BE2C (cell line): ENCODE measurements at places on chromosomes 16 and 17.

DNA sequence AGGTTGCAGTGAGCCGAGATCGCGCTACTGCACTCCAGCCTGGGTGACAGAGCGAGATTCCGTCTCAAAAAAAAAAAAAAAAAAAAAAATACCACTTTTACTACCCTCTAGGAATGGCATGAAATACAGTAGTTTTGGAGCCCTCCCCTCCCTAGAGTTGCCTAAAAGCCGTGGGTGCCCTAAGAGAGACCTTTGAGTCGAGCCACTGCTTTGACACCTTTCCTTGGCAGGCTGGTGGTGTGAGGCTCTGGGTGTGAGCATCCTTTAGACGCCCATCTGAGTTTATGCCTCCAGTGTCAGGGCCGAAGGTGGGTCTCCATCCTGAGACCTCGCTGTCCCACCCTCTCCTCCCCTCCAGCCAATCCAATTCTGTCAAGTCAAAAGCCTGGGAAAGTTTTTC, 46.2 kb downstream of the RAP1GAP2 start:
- no peak for DNase-seq

GRCh38 chr16:88929091-88929445, 47.9 kb downstream of the CBFA2T3 start:
- no peak for DNase-seq

- no peak for DNase-seq
These were observed 122.6 kb downstream of the SHISA6 start for GRCh38 chr17:11363565-11364117.

- no peak for DNase-seq
These were observed 242.4 kb upstream of the SALL1 start for GRCh38 chr16:51393381-51394005.
